ENCODE measurements at places on chromosomes 11 and 22.

DNA sequence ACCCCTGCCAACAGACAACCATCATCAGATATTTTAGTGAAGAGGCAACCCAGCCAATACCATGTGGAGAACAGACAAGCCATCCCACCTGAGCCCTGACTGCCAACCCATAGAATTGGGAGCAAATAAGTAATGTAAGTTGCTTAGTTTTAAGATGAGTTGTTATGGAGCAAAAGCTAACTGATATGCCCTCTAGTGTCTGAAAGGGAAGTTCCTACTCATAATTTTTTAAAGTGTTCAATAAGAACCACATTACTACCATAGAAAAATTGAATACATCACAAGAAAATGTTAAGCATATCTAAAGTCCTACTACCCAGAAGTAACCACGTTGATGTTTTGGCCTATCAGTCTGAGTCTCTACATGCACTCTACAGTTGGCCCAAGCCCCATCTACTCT lies 50.8 kb upstream of the SLC36A4 start:
- DNase-seq = peak; percentile 15

GRCh38 chr11:62462508-62462892 lies 43.7 kb downstream of the SCGB1A1 start:
- no peak for DNase-seq

- no peak for DNase-seq
Measured at GRCh38 chr11:57180081-57180561, 1.6 kb upstream of the LRRC55 start.

- no peak for DNase-seq
Measured at GRCh38 chr11:129644326-129644725, 171.3 kb upstream of the TMEM45B start.

DNA sequence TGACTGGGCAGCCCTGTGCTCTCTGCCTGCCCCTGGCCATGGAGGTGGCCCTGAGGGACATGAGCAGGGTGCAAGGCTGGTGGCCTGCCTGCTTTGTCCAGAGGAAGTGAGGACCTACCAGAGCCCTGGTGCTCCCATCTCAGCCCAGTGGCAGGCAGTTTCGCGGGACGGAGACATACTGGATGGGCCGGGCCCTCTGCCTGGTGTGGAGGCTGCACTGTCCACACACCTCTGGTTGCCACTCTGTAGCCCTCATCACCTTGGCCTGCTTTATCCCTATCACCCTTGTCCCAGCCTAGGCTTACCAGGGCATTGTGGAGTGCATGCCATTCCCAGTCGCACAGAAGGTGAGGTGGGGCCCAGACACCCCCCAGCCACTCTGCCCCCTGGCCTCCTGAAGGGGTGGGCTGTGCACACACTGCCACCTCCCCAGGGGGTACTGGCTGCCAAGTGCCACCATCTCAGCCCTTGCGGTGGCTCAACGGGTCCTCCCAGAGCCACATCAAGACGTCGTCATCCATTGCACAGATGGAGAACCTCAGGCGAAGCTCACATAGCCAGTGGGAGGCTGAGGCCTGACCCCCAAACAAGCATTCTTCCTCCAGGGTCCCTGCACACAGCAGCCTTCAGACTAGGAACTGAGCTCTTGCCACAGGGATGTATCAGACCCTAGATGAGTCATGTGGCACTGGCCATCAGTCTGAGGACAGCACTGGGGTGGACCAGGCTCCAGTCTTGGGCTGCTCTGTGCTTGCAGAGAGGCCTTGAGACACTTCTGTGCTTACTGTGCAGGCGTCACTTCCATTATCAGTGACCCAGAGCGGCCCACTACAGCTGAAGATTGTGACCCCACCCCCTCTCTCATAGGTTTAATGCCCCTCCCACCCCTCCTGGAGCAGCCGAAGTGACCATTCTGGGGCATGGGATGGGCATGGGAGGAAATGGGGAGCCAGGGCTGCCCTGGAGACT lies 176.1 kb downstream of the IGLL1 start:
- DNase-seq = no peak

DNA sequence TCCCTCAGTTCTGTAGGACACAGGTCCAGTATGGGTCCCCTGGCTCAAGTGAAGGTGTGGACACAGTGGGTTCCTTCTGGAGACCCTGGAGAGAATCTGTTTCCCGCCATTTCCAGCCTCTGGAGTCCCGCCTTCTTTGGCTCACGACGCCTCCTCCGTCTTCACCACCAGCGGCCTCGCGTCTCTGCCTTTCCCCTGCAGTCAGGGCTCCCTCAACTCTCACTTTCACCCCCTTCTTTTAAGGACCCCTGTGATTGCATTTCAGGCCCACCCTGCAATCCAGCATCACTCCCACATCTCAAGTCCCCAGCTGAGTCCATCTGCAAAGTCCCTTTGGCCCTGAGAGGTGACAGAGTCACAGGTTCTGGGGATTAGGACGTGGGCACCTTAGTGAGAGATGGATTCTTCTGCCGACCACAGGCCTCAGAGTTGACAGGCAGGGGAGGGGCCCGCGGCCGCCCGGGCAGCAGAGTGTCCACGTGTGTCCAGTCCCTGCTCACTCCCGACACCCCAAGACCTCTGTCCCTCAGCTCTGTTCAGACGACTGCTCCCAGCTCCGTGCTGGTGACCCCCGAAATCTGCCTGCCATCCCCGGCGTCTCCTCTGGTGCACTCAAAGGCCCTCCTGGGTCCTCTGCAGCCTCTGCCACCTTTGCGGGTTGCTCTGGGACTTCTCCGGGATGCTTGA lies 36.9 kb upstream of the KRTAP5-7 start:
- DNase-seq = no peak

GRCh38 chr11:71452199-71453036 lies 585 bp upstream of the NADSYN1 start:
- DNase-seq = peak; percentile 33
